Left lobe of liver (tissue), 2 donors: ENCODE measurements at places on chromosomes 4 and X. TPM values are rescaled to one million over a fixed set of nuclear protein-coding genes. Genes with fewer than 3 reads are reported as not detected.

Gene EDNRA
- 2.0 TPM for total RNA-seq

Gene CCDC110
- 0.30 TPM for total RNA-seq

Gene KLHL34
- total RNA-seq, result 0.33 TPM

Gene ART3
- not detected for total RNA-seq

Gene CYP2U1
- 4.0 TPM for total RNA-seq
